ENCODE measurements at places on chromosomes 7 and 10.

DNA sequence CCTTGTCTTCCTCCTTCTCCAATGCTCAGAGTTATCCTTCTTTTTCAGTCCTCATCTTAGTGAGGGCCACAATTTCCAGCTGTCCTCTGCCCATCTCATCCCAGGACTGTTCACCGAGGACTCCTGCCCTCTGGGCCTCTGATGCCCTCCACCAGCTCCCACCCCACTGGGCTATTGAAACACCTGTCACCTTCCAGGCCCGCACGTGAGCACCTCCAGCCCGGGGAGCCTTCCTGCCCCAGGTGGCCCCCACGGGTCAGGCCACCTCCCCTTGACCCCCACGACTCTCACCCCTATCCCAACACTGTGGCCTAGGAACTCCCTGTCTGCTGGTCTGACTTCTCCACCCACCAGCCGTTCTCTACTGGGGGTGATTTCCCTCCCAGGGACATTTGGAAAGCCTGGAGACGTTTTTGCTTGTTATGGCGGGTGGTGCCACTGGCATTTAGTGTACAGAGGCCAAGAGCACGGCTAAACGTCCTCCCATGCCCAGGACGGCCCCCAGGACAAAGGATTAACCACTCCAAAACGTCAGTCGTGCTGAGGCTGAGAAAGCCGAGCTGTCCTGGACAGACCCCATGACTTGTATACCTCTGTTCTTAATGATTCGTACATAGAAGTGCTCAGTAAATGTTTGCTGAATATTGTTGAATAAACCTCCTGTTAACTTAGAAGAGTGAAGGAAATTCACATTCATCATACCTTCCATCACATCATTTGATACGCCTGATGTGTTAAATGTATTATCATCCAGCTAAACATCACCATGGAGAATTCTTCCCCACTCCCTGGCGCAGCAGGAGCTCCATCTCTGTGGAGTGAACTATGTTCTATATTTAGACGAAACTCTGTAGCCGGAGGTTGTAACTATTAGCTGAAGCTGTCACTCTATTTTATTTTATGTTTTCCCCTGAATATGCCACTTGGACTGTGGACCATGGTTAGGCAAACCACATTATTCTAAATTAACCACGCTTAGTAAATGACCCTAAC is 270.1 kb upstream of the SHH start:
- no peak for DNase-seq

GRCh38 chr10:77289027-77289501 is 348.5 kb downstream of the KCNMA1 start:
- DNase-seq, result no peak

GRCh38 chr10:4546500-4546899 is 279.5 kb upstream of the AKR1E2 start:
- DNase-seq, result no peak

- no peak for DNase-seq
These were observed 168.6 kb upstream of the ZMIZ1 start for GRCh38 chr10:78899996-78900714.

DNA sequence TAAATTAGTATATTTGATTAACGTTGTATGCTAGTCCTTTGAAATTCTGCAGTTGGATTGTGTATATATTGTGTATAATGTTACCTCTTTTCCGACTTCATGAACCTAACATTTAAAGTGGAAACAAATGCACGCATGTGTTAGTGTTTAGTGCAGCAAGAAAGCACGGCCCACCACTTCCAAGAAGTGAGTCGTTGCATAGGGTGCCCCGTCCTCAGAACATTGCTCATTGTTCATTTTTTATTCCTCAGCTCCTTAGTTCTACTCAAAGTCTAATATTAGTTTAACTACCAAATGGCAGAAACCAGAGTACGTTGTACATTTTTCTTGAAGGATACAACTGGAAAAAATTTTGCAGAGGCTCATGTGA is 407.6 kb downstream of the AUTS2 start:
- no peak for DNase-seq

DNA sequence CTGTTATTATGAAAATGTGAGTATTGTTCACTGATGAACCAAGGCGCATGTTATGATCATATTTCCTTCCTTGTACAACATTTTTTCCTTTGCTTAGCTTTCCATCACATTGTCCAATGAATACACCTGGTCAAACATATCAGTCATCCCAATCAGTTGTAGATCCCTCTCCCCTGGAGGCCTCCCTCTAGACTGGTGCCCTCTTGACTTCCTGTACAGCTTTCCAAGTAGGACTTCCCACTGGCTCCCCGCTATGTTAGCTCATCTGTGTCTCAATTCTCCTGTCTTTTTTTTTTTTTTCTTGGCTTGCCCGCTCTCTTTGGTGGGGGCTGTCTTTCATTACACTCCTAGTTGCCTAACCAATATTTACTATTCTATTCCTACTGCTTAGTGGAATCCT is 214.2 kb upstream of the NPY start:
- DNase-seq, result no peak

DNA sequence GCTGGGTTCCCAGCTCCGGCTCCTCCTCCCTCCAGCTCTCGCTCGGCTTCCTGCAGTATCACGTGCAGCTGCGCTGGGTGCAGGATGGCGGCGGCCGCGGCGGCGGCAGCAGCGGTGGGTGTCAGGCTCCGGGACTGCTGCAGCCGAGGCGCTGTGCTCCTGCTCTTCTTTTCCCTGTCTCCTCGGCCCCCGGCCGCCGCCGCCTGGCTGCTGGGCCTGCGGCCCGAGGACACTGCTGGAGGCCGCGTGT is at the start of gene CNNM1:
TSS of gene CNNM1 (plus strand) at position 53 of the 250 bp plus-strand sequence. CDS start at position 85, 32 bp downstream.
- DNase-seq, result no peak

DNA sequence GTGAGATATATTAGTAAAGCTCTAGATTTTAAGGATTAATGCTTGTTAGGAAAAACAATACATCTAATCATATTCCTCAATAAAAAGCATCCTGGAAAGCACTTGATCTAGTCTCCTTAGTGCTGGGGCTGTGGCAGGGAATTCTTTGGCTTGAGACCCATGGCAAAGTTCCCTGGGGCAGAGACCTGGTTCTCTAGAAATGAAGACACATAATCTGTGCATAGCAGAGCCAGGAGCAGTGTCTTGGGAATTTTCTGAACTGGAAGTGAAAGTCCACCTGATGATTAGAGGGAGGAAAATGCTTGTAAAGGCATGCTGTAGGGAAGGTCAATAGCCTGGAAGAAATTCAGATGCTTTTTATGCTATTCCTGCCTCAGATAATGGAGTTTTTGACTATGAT is 247.4 kb downstream of the CDK14 start:
- DNase-seq, result no peak

DNA sequence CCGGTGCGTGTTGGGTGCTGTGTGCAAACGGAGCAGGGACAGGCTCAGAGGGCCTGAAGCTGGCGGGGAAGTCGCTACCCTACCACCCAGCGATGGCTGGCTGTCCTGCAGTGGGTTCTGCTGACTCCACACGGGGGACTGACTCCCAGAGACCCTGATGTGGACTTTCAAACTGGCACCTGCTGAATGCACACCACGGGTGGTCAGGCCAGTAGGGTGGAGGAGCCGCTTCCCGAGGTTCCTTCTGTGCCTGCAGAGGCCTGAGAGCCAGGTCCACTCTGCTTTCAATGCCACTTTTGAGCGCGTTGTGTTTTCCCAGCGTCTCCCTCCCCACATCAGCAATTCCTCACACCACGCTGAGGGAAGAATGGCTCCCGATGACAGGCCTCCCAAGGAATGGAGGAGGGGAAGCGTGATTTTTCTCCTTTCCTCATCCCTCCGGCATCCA is 135.3 kb downstream of the ADARB2 start:
- DNase-seq, result no peak

DNA sequence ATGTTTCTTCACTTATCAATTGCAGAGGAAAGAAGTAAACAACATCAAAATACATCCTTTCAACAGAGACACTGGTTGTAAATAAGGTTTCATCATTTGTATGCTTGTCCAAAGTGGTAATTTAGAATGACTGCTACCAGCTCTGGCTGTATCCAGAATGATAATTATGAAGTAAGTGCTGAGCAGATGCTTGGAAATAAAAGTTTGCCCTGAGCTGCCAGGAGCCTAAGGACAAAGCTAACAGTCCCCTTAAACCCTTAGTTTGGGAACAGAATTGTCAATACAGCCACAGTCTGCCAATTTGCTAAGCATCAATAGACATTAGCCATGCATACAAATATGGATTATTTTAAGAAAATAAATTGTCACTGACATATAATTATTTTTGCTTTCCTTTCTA is 147.0 kb upstream of the SLC13A1 start:
- no peak for DNase-seq

DNA sequence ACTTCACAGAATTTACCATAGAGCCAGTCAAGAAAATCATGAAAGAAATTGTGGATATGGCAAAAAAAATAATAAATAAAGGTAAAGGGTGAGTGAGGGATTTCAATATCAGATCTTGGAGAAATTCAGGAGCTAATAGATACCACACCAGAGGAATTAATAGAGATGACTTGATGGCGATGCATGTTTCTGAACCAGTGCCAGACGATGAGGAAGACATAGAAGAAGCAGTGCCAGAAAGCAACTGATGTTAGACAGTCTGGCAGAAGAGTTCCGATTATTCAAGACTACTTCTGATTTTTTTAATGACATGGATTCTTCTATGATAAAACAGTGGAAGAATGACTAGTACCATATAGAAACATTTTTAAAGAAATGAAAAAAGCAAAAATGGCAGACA is 314.7 kb downstream of the BICC1 start:
- no peak for DNase-seq

GRCh38 chr10:78319371-78319770 is 285.7 kb downstream of the RPS24 start:
- no peak for DNase-seq

DNA sequence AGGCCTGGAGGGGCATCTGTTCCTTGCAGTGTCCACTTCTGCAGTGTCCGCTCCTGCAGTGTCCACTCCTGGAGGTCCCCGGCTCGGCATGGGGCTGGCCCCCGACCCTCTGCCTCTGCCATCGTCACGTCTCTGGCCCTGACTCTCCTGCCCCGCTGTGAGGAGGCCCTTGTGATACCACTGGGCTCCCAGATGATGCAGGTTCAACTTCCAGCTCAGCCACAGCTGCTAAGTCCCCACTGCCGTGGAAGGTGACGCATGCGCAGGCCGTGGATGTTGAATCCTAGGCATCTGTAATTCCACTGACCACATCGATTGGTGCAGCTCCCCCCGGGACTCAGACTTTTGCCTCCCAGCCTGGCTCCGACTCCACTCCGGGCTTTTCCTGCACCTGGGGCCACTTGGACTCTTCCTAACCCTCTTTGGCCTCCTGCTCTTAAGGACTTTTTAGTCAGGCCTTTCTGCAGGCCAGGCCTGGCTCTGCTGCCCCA is 95.1 kb downstream of the GLRX3 start:
- no peak for DNase-seq

DNA sequence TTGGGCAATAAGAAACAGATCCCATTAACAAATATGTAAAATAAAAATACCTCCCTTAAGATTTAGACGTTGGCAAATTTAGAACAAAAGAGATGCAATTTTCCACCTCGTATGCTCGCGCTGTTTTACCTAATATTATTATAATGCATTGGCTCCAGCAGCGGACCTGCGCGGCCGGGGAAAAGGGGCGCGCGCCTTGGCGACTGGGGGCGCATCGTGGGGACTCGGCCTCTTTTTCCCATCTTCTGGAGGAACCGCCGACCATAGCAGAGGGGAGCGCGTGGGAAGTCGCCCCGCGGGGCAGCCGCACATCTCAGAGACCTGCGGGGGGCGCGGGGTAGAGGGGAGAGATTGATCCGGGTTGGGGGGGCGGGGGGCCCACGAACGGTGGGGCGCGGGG is 139.4 kb upstream of the MKI67 start:
- DNase-seq, result no peak

GRCh38 chr10:133109711-133110110 is 22.0 kb downstream of the ADGRA1 start:
- DNase-seq, result no peak

GRCh38 chr10:115030483-115031200 is 62.5 kb upstream of the ATRNL1 start:
- no peak for DNase-seq

DNA sequence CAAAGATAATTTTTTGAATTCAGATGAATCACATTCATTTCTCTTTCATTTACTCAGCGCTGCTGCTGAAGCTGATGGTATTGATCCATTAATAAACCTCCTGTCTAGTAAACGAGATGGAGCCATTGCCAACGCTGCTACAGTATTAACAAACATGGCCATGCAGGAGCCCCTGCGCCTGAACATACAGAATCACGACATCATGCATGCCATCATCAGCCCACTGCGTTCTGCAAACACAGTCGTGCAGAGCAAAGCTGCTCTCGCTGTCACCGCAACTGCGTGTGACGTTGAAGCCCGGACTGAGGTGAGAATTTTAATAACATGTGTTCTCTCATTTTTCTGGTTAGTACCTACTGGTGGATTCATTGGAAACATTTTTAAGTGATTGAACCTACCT is 70.2 kb downstream of the ARMC3 start:
- DNase-seq, result no peak

GRCh38 chr7:81903115-81903514 is 133.3 kb upstream of the HGF start:
- no peak for DNase-seq

GRCh38 chr7:133911724-133912123 is 215.4 kb upstream of the LRGUK start:
- no peak for DNase-seq

DNA sequence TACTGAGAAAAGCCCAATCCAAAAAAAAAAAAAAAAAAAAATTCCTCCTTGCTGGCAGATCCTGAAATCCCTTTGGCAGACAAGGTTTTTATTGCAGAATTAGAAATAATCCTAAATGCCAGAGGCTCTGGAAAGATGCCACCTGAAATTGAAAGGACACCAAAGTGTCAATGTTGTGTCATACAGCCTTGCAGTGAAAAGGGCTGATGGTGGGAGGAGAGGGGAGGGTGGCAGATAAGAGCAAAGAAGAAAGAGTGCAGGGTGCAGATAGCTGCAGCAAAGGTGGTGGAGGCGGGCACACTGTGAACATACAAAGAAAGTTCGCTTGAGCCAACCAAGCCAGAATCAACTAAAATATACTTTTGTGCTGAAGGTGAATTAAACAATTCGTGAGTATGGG is 8.2 kb upstream of the OPTN start:
- no peak for DNase-seq

DNA sequence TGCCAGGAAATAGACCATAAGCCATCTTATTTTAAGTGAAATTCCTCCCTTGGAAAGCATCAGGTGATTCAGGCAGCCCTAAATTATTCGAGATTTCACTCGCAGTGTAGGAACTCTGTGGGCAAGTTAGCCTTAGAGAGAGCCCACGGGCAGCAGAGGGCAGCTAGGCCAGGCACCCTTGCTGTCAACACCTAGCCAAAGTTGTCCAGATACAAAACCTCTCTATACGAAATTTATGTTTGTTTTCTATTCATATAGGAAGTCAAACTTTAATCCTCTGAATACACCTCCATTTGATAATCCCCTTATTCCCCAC is 1043.5 kb downstream of the GATA3 start:
- DNase-seq, result no peak

GRCh38 chr10:102580230-102580629 is 64.0 kb upstream of the TRIM8 start:
- no peak for DNase-seq

GRCh38 chr10:109902992-109903947 is 20.0 kb downstream of the XPNPEP1 start:
- no peak for DNase-seq

- no peak for DNase-seq
These were observed 136.6 kb upstream of the ZNF32 start for GRCh38 chr10:43785252-43785651.
